ENCODE measurements at places on chromosomes 12 and 14. TPM values are rescaled to one million over a fixed set of nuclear protein-coding genes. Genes with fewer than 3 reads are reported as not detected.

- DNase-seq: no peak
Observed at GRCh38 chr12:64446295-64446694, 5.6 kb upstream of the TBK1 start.

DNA sequence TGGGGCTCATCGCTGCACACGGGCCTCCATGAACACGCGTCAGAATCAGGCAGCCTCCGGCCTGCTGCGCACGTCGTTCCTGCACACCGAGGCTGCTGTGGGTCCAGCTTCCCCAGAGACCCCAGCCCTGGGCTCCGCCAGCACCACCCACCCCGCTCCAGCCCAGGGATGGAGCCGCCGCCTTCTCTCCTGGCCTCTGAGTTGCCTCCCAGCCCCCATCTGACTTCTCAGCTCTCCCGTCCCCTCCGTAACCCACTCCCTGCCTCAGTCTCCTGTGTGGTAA, 253.9 kb upstream of the SFSWAP start:
- DNase-seq: no peak

GRCh38 chr12:108511633-108512540, 3.2 kb upstream of the FICD start:
- DNase-seq: peak; percentile 67

DNA sequence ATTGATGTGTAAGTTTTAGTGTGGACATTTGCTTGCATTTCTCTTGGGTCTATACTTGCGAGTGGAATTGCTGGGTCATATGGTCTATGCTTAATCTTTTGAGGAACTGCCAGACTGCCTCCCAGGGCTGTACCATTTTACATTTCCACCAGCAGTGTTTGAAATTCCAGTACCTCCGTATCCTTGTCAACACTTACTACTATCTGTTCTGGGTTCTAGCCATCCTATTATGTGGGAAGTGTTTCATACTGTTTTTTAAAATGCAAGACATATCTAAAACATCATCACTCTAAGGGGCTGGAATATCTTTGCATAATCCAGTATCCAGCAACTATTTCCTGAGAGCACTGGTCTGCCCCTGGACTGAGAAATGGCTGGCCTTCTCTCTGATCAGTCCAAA, 80.2 kb upstream of the RIN3 start:
- DNase-seq: no peak

The SRGAP1 gene
- polyA plus RNA-seq: 6.6 TPM
